Stimulated activated CD4-positive, alpha-beta T cell treated with anti-CD3 and anti-CD28 coated beads, Interleukin-1b, Interleukin-23, amount 100 ng/mL, for 1 hour (primary cell): ENCODE measurements at places on chromosomes 7 and 10.

- DNase-seq = no peak
Measured at GRCh38 chr10:96642973-96643372, 56.2 kb upstream of the TM9SF3 start.

GRCh38 chr7:78280276-78280675 is 481.7 kb downstream of the PHTF2 start:
- no peak for DNase-seq

- no peak for DNase-seq
Measured at GRCh38 chr10:29651767-29652166, 17.0 kb upstream of the SVIL start.

DNA sequence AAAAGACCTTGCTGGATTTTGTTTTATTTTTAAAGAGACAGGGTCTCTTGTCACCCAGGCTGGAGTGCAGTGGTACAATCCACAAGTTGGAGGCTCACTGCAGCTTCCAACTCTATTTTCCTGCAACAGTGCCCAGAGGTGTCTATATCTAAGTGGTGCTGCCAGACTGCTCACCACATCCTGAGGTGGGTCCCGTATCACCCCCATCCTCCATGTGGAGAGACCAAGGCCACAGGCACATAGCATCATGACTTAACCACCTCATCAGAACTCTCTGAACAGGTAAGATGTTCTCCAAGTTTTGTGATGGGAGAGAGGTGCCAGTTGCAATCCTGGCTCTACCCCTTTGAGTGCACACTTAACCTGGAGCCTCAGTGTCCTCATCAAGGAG is 98.2 kb downstream of the RNF216 start:
- DNase-seq = no peak

GRCh38 chr7:30900053-30900452 is 11.6 kb upstream of the AQP1 start:
- no peak for DNase-seq

- DNase-seq = no peak
Measured at GRCh38 chr10:75367021-75367487, 34.5 kb downstream of the ZNF503 start.

DNA sequence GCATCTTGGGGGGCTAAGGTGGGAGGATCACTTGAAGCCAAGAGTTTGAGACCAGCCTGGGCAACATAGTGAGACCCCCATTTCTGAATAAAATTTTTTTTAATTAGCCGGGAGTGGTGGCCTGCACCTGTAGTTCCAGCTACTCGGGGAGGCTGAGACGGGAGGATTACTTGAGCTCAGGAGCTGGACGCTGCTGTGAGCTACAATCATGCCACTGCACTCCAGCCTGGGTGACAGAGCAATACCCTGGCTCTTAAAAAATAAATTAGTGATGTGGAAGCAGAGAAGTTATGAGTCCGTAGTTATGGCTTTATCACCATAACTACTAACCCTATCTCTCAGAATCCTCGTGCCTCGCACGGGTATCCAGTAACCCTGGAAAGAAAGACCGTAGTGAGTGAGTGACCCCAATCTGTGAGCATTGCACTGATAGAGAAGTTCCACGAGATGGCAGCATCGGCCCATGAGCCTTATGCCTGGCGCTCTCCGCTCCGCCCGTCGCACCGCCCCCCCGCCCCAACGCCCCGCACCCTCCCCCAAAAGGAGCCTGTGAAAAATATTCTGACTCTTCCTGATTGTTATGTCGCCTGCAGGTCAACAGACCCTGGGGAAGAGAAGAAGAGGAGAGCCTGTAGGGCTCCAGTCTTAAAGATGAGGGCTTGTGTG is 4.9 kb upstream of the SLC29A3 start:
- peak; percentile 17 for DNase-seq

GRCh38 chr7:36788825-36789470 is 64.7 kb upstream of the AOAH start:
- DNase-seq = no peak

DNA sequence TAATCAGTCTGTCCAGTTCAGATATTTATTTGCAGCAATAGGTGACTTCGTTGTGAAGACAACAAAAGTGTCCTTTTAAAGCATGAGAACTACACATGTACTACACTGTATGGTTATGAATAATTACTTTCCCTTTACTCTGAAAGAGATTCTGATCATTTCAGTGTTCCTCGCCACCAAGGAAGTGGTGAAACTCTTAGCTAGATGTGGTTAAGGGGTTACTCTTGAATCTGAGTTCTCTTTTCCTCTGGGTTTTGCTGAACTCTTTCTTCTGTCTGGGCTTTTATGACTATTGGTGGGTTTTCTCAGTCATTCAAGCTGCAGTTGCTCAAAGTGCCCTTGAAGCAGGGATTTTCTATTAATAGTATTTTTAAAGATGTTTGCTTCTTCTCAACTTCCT is 127.9 kb upstream of the SEM1 start:
- DNase-seq = no peak

GRCh38 chr7:158374146-158374545 is 213.5 kb downstream of the PTPRN2 start:
- no peak for DNase-seq

- no peak for DNase-seq
Measured at GRCh38 chr10:119378737-119379067, 163.8 kb downstream of the RGS10 start.

GRCh38 chr10:62462461-62462860 is 88.3 kb downstream of the ZNF365 start:
- no peak for DNase-seq

GRCh38 chr10:4780782-4781181 is 45.2 kb upstream of the AKR1E2 start:
- no peak for DNase-seq

DNA sequence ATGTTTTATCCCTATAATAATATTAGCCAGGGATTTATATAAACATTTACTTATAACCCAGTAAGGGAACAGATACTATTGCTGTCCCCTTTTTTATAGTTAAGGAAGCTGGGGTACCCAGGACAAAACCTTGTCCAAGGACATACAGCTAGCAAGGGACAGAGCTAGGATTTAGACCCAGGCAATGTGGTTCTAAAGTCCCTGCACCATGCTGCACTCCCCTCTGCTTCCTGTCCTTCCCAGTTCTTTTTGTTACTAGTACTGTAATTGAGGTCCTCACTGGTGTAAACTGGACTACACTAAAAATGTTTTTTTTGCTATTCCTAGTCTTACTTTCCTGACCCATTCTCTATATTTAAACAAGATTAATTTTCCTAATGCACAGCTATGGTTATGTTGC is 16.6 kb downstream of the KLHDC10 start:
- no peak for DNase-seq

DNA sequence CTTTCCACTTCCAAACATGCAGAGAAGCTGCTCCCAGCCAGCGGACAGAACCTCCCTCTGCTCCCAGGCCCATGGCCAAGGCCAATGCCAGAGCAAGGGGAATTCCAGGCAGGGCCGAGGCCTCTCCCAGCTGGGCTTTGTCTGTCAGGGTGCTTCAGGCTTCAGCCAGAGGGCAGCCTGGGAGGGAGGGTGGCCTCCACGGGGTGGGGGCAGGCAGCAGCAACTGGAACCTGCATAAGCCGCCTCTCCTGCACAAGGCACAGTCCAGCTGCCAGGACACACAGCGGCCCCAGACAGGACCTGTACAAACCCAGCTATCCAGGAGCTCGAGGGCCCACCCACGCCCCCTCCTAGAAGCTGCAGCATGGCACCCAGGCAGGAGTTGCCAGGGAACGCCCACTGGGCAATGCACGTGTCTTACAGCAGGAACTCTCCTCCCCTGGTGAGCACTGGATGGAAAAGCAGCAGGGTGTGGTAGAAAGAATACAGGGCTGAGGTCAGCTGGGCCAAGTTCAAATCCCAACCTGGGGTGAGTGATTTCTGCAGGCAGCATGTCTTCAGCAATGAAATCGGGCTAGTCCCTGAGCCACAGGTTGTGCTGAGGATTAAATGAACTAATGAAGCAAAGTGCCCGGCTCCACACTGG is 7.6 kb downstream of the FAM53B start:
- no peak for DNase-seq

DNA sequence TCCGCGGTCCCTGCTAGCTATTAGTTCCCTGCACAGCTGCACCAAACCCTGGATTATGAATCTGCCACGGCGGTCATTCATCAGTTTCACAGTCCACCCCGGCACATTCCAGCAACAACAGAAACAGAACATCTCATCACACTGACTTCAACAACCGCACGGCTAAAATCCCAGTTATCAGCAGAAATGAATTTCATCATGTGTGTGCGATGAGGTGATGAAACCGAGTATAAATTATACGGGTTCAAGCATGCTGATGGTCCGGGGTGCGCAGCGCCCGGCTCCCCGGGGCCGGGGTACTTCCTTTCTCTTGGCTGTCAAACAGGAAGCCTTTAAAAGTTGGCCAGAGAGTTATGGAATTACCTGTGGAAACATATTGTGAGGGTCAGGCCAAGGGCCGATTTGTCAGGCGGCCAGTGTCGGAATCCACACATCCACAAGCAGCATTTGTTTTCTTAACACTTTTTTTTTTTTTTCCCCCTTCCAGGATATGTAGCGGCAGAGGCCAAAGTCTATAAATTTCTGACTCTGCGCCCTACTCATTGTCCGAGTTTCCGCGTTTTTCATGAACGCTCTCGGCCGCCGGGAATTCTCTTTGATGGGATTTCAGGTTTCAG is 420.9 kb upstream of the MGMT start:
- DNase-seq = no peak

DNA sequence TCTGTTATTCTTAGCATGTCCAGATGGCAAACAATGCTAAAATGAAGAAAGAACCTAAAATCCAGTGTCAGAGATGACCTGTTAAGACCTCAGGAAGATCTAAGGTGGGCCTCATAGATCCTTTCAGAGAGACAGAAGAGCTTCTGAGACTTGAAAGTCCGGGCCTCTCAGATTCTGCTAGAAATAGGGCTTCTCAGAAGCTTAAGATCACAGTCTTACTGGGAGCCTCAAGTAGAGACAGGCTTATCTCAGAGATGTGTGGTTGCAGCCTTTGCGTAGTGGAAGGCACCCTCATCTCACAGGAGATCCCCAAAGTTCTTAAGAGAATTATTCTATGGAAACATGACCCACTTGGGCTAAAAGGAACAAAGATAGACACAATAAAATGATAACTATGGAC is 642.8 kb downstream of the TNS3 start:
- no peak for DNase-seq

DNA sequence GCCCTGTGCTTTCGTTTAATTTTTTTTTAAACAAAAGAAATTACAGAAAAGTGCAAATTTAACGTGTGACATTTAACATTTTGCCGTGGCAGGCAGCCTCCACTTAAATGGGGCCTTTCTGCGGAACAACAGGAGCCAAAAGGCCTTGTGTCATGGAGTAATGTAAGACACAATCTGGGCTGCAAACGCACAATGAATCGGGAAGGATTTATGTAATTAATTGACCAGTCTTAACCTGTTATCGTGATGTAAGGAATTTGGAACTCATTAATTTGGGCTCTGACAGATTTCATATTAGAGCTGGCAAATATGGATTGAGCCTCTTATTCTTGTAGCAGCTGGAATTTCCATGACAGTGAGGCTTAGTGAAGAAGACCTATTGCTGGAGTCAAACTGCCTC is 86.4 kb downstream of the SNX10 start:
- no peak for DNase-seq

GRCh38 chr10:104032144-104032775 is 53.4 kb downstream of the COL17A1 start:
- DNase-seq = no peak

DNA sequence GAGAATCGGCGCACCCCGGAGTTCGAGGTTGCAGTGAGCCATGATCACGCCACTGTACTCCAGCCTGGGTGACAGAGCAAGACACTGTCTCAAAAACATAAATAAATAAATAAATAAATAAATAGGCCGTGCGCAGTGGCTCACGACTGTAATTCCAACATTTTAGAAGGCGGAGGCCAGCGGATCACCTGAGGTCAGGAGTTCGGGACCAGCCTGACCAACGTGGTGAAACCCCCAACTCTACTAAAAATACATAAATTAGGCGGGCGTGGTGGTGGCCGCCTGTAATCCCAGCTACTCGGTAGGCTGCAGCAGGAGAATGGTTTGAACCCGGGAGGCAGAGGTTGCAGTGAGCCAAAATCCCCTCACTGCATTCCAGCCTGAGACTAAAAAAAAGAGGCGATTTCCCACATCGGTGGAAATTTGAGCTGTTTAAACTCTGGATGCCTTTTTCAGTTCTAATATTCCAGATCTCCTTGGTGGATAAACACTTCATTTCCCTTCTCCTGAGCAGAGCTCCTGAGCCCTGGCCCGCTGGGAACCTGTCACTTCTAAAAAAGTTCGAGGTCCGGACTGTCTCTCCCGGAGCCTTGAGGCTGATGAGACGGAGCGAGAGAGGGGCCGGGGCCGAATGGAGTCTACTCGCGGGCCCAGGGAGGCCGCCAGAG is 2.0 kb upstream of the NFKB2 start:
- no peak for DNase-seq

- no peak for DNase-seq
Measured at GRCh38 chr10:87716348-87716670, 56.6 kb downstream of the PAPSS2 start.

DNA sequence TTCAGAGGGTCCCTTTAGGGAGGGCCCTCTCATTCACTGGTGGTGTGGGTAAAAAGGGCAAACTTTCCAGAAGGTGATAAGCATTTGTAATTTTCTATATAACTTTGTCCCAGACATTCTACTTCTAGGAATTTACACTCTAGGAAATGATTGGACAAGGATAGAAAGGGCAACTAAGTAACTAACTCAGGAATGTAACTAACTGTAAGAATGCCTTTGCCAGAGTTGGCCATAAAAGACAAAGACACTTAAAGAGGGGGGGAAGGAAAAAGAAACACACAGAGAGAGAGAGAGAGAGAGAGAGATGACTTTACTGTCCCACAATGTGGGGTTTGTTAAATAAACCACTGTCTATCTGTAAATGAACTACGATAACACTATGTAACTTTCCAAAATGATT is 38.5 kb upstream of the ITPRID1 start:
- DNase-seq = no peak

GRCh38 chr7:7653593-7654187 is 13.1 kb downstream of the UMAD1 start:
- no peak for DNase-seq

GRCh38 chr7:71264005-71264404 is 132.1 kb downstream of the GALNT17 start:
- no peak for DNase-seq

DNA sequence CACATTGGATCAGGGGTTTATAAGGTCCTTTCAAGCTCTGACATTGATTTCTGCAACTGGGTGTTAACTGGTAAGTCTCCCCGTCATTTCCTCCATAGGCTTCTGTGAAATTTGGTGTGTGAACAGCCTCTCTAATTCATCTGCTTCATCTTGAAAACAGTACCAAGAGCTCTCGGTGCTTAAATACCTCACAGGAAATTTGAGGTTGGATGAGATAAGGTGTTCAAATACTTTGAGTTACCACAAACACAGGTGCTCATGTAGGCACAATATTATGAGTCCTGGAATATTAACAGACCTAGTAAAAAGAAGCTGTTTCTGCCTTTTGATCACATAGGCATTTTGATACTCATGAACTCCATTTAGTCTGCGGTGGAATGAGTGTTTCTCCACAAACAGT is 85.2 kb downstream of the RTKN2 start:
- DNase-seq = no peak

GRCh38 chr10:75978213-75978612 is 546.8 kb downstream of the LRMDA start:
- no peak for DNase-seq

- no peak for DNase-seq
Measured at GRCh38 chr7:141776374-141776773, at the start of gene TAS2R4. TSS of gene TAS2R4 (plus strand) at chr7:141776674. CDS start at chr7:141778489, 1,815 bp downstream.

GRCh38 chr10:13347043-13347499 is 1.0 kb downstream of the SEPHS1 start:
- no peak for DNase-seq

GRCh38 chr7:3037259-3037658 is 6.4 kb downstream of the CARD11 start:
- DNase-seq = no peak
